ENCODE measurements at places on chromosomes 3 and 15.

GRCh38 chr3:99648516-99648915, 10.1 kb downstream of the COL8A1 start:
- DNase-seq = no peak

- DNase-seq = no peak
These were observed 65.8 kb downstream of the MRPL46 start for GRCh38 chr15:88401251-88401995.

DNA sequence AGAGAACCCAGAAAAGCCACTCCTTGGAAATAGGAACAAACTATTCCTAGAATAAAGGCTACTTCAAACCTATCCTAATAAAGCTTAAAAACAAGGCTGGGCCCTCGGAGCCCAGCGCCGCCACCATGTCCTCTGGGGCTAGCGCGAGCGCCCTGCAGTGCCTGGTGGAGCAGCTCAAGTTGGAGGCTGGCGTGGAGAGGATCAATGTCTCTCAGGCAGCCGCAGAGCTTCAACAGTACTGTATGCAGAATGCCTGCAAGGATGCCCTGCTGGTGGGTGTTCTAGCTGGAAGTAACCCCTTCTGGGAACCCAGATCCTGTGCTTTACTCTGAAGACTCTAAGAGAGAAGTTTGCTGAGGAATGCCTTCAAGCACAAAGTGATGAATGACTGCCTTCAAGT, 63.2 kb downstream of the ADAM10 start:
- no peak for DNase-seq

- no peak for DNase-seq
These were observed 9.2 kb upstream of the NFKBIZ start for GRCh38 chr3:101840066-101840465.

GRCh38 chr3:36843065-36844051, 79.0 kb upstream of the DCLK3 start:
- DNase-seq = peak; percentile 19

GRCh38 chr3:126113733-126114442, 30.0 kb upstream of the SLC41A3 start:
- DNase-seq = no peak

DNA sequence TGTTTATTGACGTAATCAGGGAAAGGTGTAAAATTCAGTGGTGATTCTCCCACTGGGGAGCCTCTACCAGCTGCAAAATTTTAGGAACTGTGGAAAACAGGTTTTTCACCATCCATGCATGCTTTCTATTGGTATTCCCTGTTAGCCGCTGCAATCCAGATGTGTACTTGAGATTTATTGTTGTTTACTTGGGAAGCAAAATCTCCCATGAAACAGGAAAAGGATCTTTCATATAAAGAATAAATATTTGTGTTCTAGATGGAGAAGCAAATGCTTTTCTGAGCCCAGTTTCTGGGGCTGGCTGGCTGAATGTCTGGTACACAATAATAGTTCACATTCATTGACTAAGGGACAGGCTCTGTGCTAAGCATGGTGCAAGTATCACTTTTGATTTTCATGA, 144.6 kb upstream of the RASGRP1 start:
- no peak for DNase-seq

GRCh38 chr3:120688121-120688520, 6.1 kb upstream of the HGD start:
- no peak for DNase-seq

DNA sequence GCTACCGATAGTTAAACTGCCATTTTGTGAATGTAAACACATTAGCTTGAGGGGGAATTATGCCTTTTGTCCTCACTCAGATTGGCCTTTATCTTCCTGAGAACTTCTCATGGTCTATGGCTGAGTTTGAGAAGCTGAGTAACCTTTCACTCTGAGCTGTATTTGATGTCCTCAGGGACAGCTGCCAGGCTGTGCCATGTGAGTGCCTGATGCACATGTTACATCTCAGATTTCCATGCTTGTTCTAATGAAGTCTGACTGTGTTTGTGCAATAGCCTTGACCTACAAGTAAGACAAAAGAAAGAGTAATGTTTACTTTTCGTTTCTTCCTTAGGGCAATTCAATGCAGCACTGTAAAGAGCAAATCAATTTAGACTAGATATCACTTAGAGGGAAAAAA, 44.1 kb upstream of the ARL6 start:
- DNase-seq = no peak

GRCh38 chr15:46408312-46408711, 773.5 kb downstream of the SQOR start:
- no peak for DNase-seq

- DNase-seq = no peak
These were observed 308.2 kb upstream of the RORA start for GRCh38 chr15:61537337-61537736.

GRCh38 chr15:100812802-100813201, 66.8 kb upstream of the ALDH1A3 start:
- no peak for DNase-seq
